MCF 10A (cell line): ENCODE measurements at places on chromosomes 7 and 10. TPM values are rescaled to one million over a fixed set of nuclear protein-coding genes. Genes with fewer than 3 reads are reported as not detected.

- peak; percentile 96 for DNase-seq
Measured at GRCh38 chr10:119190353-119190752, 11.7 kb upstream of the PRDX3 start.

XPNPEP1 gene
- 51.6 and 52.1 TPM in 2 replicates for total RNA-seq

GRCh38 chr7:51301806-51302205 lies 14.8 kb downstream of the COBL start:
- DNase-seq: no peak

- no peak for DNase-seq
Measured at GRCh38 chr10:100826031-100826651, 80.8 kb downstream of the PAX2 start.

DNA sequence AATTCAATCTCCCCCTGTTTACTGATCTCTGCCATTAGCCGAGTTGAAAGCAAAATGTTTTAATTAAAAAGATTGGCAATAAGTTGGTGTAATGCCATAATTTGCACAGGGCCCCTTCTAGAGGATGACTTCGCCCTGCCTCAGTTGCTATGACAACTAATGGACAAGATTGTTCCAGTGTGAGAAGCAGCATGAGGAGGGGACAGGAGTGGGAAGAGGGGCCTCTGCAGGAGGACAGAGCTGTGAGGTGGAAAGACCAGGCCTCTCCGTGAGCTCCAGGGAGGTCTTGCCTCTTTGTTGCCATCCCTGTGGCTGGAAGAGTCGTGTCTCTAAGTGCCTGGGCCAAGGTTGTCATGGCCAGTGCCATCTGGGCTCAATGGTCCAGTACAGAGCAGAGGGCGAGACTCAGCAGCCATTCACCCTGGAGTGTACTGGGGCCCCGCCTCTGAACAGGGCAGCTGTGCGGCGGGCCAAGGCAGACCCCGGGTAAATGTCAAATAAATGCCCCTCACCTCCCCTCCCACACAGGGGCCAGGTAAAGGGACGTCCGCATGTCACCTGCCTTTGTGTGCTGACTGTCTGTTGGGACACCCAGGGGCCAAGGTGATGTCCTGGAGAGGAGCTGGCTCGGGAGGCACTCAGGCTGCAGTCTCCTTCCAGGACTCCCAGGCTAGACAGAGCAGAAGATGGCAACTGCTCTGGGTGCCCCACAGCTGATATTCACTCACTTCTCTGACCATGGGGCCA lies 97.0 kb upstream of the RET start:
- DNase-seq: no peak

DNA sequence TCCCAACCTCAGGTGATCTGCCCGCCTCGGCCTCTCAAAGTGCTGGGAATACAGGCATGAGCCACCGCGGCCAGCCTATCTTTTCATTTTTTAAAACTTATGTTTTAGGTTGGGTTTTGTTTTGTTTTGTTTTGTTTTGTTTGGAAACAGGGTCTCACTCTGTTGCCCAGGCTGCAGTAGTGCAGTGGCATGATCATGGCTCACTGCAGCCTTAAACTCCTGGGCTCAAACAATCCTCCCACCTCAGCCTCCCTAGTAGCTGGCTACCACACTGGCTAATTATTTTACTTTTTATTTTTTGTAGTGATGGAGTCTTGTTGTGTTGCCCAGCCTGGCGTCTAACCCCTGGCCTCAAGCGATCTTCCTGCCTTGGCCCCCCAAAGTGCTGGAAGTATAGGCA lies 19.4 kb upstream of the AGFG2 start:
- DNase-seq: no peak

PRLHR gene
- total RNA-seq: not detected in 2 replicates

WNT2 gene
- total RNA-seq: not detected in 2 replicates

HHEX gene
- total RNA-seq: 0.19 and 0.54 TPM in 2 replicates

MEOX2 gene
- not detected in 2 replicates for total RNA-seq

PAX4 gene
- total RNA-seq: not detected in 2 replicates

- no peak for DNase-seq
Measured at GRCh38 chr7:95479992-95480624, 5.6 kb upstream of the ASB4 start.

MSS51 gene
- total RNA-seq: 1.8 and 2.4 TPM in 2 replicates

- DNase-seq: no peak
Measured at GRCh38 chr7:117672453-117672852, 192.6 kb downstream of the CFTR start.

DNA sequence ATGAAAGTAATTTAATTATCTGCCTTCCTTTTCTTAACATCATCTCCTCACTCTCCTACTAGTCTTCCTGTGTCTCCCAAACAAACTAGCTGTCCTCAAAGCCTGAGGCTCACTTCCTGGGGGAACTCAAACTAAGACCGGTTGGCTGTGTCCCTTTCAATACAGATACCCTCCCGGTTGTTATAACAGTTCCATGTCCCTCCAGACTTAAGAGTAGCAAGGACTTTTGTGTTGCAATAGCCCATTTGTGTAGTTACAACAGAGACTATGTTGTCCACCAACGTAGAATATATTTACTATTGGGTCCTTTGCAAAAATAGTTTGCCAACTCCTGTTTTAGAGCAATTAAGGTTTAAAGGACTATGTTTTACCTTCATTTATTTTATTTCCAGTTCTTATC lies 8.6 kb upstream of the TARP start:
- no peak for DNase-seq

- DNase-seq: no peak
Measured at GRCh38 chr7:148182264-148182663, 408.3 kb upstream of the C7orf33 start.
